ENCODE measurements at places on chromosomes 4 and X.

DNA sequence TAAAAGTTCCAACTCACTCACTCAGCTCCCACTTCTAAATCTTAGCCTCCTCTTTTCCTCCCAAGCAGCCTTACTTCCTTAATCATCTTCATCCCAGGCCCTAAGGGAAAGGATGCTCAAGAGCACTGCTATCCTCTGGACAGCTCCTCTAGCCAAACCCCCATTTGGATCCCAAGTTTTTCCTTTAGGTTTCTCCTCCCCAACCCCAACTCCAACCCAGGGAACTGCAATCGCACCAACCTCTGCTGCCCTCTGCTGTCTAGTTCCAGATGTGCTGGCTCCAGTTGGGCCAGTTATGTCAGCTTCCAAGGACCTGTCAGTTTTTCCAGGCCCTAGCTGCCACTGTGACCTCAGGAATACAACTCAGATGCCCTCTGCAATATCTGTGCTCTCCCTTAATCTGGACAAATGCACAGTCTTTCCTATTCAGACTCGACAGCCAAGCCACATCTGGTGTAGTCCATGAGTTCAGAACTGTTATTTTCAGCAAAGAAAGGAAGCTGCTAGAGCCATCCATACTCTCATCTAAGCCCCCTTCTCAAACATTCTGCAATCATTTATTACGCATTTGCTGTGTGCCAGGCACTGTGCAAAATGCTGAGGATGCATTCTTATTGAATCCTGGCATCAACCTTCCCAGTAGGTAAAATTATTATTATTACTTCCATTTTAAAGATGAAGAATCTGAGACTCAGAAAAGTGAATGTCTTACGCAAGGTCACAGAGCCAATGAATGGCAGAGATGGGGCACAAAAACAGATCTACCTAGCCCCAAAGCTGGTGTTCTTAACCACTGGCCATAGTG lies 12.3 kb upstream of the XPNPEP2 start:
- peak; percentile 52 for DNase-seq

DNA sequence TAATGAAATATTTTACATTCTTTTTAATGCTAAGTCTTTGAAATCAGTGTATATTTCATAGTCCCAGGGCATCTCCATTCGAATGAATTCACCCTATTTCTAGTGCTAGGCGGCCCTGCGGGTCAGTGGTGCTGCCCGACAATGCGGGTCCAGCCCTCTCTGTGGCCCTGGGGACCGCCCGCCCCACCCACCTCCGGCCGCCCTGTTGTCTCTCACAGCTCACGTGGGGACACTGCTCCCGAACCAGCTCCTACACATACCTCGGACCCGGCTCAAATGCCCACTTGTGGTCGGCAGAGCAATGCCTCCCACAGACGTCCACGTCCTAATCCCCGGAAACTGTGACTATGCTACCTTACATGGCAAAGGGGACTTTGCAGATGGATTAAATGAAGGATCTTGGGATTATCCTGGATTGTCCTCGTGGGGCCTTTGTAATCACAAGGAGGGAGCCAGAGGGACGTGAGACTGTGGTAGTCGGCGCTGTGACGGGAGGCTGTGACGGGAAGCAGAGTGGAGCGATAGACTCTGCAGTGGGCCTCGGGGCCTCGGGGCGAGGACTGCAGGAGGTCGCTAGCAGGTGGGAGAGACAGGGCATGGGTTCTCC lies 92.3 kb upstream of the PSAPL1 start:
- no peak for DNase-seq

- DNase-seq = no peak
Measured at GRCh38 chr4:7418131-7418943, 16.4 kb downstream of the PSAPL1 start.

DNA sequence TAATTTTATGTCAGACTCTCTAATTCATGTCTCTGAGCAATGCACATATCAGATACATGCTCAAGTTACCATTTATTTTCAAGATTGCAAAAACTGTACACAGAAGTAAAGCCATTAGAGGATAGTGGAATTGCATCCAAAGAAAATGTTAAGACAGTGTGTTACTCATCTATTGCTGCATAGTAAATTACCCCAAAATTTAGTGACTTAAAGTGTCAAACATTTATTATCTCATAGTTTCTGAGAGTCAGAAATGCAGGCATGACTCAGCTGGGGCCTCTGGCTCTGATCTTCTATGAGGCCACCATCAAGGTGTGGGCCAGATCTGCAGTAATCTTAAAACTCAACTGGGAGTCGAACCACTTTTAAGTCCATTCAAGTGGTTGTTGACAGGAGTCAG lies 275.2 kb downstream of the QDPR start:
- DNase-seq = no peak

DNA sequence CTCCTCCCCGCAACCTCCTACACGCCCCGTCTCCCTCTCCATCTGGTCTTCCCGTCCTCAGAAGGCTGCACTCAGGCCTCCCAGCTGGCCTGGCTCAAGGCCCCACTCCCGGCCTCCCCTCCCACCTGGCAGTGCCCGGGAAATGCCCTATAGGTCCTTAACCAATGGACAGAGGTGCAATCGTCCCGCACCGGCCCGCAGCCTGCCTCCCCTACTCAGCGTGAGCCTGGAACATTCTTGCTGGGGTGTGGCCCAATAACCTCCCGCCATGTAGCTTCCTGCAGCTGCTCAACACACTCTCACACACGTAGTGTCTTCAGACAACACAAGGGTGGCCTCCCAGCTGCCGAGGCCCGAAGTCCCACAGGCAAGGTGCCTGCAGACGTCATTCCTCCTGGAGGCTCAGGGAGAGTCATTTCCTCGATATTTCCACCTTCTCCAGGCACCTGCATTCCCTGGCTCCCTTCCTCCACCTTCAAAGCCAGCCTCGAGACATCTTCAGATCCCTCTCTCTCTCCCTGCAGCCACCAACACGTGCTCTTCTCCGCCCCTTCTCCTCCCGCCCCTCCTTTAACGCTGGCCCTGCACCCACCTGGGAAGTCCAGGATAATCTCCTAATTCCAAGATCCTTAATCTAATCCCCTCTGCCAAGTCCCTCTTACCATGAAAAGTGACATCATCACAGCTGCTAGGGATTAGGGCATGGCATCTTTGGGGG lies 56.2 kb downstream of the ADRA2C start:
- no peak for DNase-seq

DNA sequence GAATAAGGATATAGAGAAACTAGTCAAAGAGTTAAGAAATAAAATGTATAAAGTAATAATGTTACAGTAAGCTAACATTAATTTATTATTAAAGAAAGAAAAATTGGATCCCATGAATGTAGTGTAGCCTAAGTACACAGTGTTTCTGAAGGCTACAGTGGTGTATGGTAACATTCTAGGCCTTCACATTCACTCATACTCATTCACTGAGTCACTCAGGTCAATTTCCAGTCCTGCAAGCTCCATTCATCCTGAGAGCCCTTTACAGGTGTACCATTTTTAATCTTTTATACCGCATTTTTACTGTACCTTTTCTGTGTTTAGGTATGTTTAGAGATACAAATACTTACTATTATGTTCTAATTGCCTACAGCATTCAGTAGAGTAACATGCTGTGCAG lies 120.6 kb upstream of the AGA start:
- DNase-seq = no peak

DNA sequence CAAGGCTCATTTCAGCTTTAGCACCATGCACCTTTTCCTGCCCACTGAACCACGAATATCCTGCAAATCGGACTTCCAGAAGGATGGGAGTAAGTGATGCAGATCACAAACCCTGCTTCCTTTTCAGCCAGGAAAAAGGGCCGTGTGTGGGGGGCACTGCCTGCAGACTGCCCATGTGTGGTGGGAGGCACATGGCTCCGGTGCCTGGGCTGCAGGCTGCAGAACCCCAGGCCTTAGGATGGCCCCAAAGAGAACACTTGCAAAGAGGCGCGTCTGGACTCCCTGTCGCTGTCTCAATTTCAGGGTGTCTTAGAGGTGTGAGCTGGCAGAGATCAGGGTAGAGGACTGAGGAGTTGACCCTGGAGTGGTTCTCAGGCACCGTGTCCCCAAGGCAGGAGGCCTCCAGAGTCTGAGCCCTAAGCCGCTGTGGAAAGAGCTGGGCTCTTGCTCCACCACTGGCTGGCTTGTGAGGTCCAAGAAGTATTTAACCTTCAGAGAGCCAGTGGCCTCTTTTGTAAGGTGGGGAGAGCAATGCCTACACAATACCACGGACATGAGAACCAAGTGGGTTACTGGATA lies 97.0 kb downstream of the ENPP6 start:
- no peak for DNase-seq

DNA sequence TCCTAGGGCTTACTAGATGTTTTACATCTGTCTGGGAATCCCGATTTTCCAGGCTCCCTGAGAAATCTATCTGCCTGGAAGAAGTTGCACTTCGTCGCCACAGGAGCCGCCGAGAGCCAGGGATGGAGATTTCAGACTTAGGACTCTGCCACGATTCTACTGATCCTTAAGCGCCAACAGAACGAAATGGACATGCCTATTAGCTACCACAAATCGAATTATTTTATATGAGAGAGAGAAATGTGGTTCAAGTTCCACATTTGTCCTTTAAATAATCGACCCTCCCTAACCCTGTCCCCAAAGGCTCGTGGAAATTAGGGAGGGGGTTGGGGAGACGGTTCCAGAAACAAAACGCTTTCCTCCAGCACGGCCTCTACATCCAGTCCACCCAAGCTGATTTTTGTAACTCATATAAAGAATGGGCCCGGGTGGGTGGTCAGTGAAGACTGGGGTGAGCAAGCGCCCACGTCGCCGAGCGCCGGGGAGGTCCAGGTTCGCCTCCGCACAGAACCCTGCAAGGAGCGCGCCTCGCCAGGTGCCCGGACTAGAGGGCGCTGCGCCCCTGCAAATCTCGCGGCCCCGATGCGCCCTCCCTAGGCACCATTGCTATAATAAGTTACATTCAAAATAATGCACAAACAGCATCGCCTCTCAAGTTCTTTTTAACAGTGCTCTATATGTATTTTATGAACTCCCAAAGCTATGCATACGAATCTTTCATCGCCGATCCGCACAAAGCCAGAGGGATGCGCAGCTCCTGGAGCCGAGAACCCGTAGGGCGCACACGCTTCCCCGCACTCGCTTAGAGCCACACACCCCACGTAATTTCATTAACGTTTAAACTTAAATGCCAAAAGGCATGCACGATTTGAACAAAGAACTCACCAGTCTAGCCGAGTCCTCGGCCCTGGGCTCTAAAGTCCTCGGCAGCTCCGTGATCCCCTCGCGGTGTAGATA lies 2.1 kb upstream of the FAT1 start:
- DNase-seq = no peak

GRCh38 chr4:3296651-3297050 lies 3.8 kb downstream of the RGS12 start:
- DNase-seq = peak; percentile 29

GRCh38 chrX:17377091-17377717 lies 2.2 kb downstream of the NHS start:
- DNase-seq = no peak

GRCh38 chrX:130702867-130703707 lies 199.9 kb downstream of the ENOX2 start:
- DNase-seq = no peak

DNA sequence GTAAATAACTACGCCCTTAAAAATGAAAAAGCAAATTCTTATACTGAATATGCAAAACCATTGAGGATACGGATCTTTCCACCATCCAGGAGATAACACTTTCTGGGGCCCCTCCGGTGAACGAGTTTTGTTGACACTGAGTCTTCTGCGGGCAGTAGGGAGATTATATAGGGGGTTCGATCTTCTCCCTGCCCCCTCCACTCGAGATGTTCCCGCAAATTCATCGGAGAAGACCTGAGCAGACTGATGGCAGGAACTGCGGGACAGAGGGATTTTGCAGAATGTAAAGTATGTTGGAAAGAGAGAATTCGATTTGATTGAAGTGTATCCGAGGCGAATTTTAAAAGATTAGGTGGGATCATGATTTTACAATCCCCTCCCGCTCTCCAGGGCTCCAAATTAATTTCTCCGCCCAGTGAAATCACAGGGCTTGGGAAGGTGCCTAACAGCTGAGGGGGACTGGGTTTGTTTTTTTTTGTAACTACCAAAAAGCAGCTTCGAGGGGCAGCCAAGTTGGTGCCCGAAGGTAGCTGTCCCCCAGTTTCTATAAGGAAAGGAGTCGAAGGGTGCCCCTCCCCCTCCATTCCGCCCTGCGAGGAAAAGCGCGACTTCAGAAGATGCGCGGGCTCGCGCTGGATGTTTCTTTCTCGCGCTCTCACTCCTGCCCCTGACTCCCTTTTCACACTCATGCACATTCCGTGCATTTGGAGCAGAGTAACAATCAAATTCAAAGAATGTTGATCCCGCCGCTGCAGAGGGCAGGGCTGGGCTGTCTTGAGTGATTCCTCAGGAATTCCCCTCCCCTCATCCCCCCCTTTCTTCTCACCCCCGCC lies 1.2 kb downstream of the TMEM255A start:
- peak; percentile 44 for DNase-seq

DNA sequence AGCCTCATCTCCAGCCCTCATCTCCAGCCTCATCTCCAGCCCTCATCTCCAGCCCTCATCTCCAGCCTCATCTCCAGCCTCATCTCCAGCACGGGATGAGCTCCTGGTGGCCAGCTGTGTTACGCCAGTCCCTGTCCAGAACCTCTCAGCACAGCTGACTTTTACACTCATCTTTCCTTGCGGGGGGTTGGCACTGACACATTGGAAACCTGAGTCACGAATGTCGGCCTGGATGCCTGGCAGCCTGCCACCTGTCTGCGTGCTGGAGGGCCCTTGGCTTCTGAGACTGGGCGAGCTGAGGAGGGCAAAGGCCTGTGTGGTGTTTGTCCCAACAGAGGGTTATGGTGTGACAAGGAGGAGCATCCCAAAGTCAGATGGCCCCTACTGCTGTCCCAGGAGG lies 66.1 kb upstream of the HGFAC start:
- DNase-seq = no peak

GRCh38 chr4:143667461-143667860 lies 33.0 kb downstream of the FREM3 start:
- no peak for DNase-seq

DNA sequence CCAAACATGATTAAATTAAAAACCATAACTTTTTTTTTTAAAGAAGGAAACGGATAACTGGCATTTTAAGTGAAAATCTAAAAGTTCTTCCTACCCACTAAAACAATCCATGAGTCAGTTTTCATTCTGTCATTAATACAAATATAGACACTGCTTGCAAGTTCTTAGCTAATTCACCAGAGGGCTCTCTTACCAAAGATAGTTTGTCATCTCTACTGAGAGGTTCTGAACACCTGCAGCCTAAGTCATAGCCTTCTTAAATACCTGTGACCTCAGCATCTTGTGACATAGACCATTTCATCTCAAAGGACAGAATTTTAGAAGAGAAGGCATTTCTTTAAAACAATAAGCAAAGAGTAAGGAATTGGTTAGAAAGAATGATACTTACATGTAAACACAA lies 65.3 kb upstream of the FAM120C start:
- DNase-seq = no peak

Data from activated CD8-positive, alpha-beta memory T cell treated with anti-CD3 and anti-CD28 coated beads, Interleukin-2, amount 10 ng/mL, durations not matched to agents 7 days and 5 days (primary cell).